ENCODE measurements at places on chromosomes 12 and 14. TPM values are rescaled to one million over a fixed set of nuclear protein-coding genes. Genes with fewer than 3 reads are reported as not detected.
A peak's percentile ranks its signal among the peaks of the same experiment; 100 is the strongest.

GRCh38 chr12:101077791-101078528, 132.1 kb downstream of the SLC5A8 start:
- DNase-seq, result no peak

GRCh38 chr14:51419685-51420084, 179.6 kb downstream of the TMX1 start:
- no peak for DNase-seq

The SCN8A gene
- 0.60 TPM for total RNA-seq

The WNT5B gene
- total RNA-seq, result 42.9 TPM

- DNase-seq, result peak; percentile 57
Measured at GRCh38 chr12:117662620-117663395, 301.4 kb upstream of the NOS1 start.

DNA sequence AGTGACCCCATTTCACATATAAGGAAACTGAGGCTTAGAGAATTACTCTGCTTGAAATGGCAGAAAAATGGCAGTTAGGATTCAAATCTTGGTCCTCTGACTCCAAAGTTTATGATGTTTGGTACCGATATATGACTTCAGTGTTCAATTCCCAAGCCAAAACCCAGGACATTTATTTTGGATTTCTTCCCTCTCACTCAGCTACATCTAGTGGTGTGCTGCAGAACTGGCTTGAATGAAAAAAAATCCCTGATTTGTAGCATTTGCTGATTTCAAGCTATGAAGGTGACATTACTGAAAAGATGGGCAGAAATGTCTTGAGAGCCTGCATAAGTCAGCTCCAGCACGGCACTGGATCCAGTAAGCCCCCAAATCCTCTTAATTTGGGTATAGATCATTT, 106.4 kb downstream of the EFCAB11 start:
- DNase-seq, result no peak

DNA sequence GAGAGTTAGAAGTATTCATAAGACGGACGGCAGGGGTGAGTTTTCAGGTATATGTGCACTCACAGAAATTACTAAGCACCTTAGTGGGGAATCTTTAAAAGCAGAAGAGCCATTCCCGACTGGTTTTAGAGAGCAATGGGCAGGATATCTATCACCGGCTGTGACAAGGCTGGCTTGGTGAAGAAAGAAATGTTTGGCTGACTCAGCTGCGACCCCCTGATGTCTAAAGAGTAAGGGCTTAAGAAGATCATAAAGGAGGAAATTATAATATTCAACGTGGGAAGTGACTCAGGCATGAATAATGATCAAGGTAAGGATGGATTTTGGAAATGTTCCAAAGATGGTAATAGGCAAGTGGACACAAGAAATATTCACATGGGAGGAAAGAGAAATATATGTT, 407.6 kb downstream of the TMEM132D start:
- DNase-seq, result no peak

- peak; percentile 10 for DNase-seq
Measured at GRCh38 chr12:40946612-40947194, 241.4 kb upstream of the PDZRN4 start.

- DNase-seq, result no peak
Measured at GRCh38 chr12:2749580-2749979, 45.2 kb upstream of the FKBP4 start.
